AG04450 (cell line): ENCODE measurements at places on chromosomes 4 and X.

DNA sequence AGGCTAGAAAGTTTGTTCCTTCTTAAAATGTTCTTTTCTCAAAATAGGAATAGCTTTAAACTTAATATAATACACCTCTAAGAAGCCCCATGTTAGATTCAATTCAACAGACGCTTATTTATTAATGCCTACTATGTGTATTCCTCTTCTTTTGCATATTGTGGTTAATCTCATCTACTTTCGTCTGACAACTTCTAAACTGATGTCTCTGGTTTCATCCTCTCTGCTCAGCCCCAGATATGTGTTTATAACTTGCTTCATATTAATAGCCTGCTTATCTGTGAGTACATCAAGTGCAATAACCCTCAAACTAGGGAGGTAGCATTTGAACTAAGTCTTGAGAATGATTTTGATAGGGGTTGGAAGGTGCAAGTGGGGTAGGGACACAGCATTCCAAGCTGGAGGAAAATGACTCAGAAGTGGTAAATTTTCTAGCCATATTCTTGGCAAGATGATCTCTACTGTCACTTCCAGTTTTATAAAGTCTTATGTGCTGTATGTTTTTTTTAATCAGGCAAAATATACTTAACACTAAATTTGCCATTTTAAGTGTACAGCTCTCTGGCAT lies 37.0 kb downstream of the STK26 start:
- DNase-seq, result no peak

GRCh38 chrX:66030505-66031317 lies 9.2 kb downstream of the VSIG4 start:
- no peak for DNase-seq

- no peak for DNase-seq
These were observed 319.1 kb upstream of the EMCN start for GRCh38 chr4:100836929-100837328.

- no peak for DNase-seq
These were observed 70.2 kb downstream of the MTNR1A start for GRCh38 chr4:186485150-186485549.

- DNase-seq, result no peak
These were observed 142.8 kb downstream of the NDST3 start for GRCh38 chr4:118177126-118177525.
